ENCODE measurements at places on chromosomes 1 and 21.

- DNase-seq, result no peak
These were observed 148.3 kb downstream of the PCBP3 start for GRCh38 chr21:45791562-45792418.

DNA sequence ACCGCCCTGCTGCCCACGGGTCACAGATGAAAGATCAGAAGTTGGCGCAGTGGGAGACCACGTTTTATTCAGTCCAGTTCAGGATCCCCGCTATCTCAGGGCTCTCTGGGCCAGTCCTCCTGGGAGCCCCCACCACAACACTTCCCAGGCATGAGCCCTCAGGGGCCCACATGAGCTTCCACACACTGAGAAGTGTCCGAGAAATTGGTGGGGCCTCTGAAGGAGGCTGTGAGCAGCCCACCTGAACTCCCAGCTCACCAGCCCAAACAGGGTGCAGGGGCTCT is 12.1 kb downstream of the TRIM46 start:
- DNase-seq, result no peak

DNA sequence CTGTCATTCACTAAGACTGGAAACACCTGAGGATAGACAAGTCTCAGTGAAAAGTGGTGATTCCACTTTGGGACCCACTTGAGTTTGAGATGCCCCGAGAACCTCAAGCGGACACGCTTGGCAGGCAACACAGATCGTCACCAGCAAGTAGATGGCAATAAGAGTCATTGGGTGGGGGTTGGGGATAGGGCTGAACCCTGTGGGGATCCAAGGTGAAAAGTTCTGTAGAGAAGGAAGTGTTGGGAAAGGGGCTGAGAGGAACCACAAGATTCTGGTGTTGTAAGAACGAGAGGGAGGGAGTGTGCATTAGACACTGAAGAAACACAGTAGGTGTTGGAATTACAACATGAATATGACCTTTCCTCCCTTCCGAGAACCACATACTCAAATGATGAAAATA is 45.4 kb upstream of the TDRD10 start:
- no peak for DNase-seq

DNA sequence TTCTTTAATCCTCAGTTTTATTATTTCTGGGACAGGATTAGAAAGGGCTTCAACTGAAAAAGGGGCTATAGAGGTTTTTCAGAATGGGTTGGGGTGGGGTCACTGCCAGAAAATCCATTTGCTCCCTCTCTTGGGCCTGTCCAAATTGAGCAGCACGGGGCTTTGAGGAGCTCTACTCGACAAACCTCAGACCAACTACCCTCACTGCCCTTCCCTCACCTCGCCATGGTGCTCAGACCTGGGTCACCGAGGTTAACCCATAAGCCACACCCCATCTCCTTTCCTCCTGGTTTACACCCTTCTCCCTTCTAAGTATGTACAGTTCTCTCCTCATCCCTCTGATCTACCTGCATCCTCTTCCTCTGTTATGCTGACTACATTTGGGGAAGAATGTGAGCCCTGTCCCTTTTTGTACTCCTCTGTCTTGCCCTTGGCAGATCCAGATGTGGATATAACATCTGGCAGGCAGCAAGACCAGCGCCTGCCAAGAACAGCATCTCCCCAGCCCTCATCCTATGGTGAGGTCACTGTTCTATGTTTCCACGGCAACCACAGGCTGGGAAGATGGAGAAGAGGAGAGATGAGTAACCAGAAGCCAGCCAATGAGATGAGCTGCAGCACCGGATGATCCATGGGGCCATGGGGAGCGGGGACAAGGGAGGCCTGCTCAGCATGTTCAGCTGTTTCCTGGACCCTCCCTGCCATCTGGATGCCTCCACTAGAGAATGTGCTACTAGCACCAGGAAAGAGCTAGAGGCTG is 3.7 kb upstream of the FABP3 start:
- no peak for DNase-seq

GRCh38 chr1:19210772-19211549 is 895 bp upstream of the UBR4 start:
- no peak for DNase-seq

GRCh38 chr1:43034195-43034658 is 75.6 kb upstream of the SLC2A1 start:
- no peak for DNase-seq

Measured in stimulated activated CD4-positive, alpha-beta T cell treated with anti-CD3 and anti-CD28 coated beads, Interleukin-1b, Interleukin-23, amount 100 ng/mL, for 1 hour (primary cell).